Stimulated activated CD4-positive, alpha-beta T cell treated with anti-CD3 and anti-CD28 coated beads, Interleukin-1b, Interleukin-23, amount 100 ng/mL, for 1 hour (primary cell): ENCODE measurements at places on chromosomes 7 and 10.

DNA sequence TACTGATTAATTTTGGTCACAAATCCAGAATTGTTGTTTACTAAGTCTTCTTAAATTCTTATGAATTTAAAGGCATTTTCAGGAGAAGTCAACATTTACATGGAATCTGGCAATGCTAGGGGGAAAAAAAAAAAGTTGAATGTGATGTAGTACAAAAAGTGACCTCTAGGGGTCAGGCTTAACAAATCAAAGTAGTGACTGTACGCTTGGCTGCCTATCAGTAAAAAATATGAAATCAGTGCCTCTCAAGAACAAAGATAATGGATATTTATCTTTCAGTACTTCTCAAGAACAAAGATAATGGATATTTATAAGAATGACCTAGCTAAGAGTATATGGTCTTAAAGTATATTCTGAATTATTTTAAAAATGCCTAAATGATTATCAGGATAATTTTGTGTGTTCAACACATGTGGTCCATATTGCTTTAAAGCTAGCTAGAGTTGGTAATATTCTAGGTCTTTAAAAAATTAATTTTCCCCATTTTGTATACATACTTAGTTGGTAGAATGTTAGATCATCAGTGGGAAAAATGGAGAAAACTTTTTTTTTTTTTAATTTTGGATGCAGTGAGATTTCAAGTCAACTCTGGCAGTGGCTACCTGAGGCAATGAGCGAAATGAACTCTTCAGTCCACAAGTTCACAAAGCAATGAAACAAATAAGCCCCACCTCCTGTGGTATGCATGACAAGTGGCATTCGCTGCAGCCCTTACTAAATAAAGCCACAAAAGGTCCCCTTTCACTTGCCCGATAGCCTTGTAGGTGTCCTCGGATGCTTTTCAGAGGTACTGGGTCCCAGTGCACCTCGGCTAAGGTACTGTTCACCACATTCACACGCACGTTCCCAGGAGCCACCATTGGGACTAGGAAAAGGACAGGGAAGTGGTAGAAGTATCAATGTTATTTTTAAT is 51.2 kb upstream of the LAMB4 start:
- DNase-seq: no peak

DNA sequence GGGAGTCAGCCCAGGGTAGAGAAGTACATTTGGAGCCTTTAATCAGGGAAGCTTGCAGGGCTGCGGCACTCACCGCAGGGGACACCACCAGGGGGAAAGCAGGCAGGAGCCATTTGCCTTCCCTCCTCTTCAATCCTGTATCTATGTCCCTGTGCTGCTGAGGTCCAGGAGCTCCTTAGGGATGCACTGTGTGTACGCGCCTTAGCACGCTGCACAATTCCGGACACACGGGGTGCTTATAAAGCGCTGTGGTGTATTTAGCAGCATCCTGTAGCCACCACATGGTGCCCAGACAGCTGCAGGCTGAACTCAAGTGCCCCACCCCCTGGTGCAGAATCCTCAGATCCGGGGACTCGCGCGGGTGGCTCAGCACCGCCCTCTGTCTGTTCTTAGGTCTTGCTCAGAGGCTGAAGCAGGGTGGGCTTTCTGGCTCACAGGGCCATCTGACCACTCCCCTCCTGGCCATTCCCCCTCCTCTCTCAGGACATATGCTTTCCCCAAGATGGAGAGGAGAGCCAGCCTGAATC is 421.4 kb downstream of the SDK1 start:
- no peak for DNase-seq

GRCh38 chr7:150784120-150784736 is 15.9 kb downstream of the TMEM176B start:
- no peak for DNase-seq

DNA sequence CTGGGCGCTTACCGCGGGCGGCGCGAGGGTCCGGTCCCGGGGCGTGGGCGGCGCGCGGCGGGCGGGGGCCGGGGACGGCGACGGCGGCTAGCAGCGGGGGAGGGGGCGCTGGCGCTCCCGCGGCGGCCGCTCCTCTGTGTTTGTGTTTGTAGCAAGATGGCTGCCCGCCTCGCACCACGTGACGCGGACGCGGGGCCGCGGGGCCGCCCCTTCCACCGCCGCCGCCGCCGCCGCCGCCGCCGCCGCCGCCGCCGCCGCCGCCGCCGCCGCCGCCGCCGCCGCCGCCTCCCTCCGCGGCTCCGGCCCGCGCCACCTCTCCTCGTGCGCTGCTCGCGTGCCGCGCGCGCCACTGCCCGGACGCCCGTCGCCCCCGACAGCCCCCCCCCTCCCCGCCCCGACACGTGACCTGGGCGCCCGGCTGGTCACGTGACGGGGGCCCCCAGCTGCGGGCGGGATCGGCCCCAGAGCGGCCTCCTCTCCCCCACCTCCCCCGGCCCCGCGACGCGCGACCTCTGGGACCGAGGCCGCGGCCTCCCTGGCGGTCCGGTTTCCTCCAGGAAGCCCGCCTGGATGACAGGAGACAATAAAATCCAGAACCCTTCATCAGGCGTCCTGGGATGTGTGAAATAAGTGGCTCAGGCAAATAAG is at the start of gene GIGYF1:
Gene GIGYF1 (minus strand): TSS at position 153 of the 648 bp plus-strand sequence. CDS start 6,012 bp downstream, outside the sequence.
- no peak for DNase-seq

GRCh38 chr7:151080522-151081169 is at the start of gene FASTK:
Gene FASTK (minus strand): TSS chr7:151080809. CDS start chr7:151080766, 43 bp downstream.
- peak; percentile 67 for DNase-seq

DNA sequence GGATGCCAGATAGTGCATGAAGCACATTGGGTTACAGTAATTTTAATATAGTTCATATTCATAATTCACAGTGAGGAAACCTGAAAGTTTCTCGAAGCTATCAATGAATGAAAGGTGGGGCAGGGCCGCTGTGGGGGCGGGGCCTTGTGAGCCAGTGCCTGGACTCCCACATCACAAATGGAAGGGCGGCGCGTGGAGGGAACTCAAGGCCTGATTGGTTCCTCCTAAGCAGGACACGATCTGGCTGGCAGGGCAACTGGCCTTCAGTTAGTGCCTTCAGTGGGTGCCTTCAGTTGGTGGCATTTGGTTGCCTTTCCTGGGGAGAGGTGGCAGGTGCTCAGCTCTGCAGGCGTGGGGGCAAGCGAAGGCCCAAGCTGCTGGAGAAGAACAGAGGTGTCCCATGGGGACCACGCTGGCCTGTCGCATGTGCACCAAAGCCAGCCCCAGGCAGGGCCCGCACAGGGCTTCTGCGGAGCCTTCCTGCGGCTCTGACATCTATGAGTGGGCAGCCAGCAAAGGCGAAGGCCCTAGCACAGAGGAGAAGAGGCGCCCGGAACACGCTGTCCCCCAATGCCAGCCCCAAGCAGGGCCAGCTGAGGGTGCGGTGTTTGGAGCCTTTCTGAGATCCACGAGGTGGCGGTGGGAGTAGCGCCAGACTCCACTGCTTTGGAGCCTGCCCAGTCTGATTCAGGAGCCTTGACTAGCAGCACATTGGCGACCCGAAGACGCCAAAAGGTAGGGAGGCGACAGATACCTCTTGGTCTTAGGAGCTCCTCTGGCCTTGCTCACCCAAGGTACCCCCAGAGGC is 118.0 kb upstream of the PDSS1 start:
- no peak for DNase-seq

- no peak for DNase-seq
These were observed 339.8 kb downstream of the SEMA3D start for GRCh38 chr7:84847038-84847437.
